ENCODE measurements at places on chromosomes 7 and 10. TPM values are rescaled to one million over a fixed set of nuclear protein-coding genes. Genes with fewer than 3 reads are reported as not detected.

DNA sequence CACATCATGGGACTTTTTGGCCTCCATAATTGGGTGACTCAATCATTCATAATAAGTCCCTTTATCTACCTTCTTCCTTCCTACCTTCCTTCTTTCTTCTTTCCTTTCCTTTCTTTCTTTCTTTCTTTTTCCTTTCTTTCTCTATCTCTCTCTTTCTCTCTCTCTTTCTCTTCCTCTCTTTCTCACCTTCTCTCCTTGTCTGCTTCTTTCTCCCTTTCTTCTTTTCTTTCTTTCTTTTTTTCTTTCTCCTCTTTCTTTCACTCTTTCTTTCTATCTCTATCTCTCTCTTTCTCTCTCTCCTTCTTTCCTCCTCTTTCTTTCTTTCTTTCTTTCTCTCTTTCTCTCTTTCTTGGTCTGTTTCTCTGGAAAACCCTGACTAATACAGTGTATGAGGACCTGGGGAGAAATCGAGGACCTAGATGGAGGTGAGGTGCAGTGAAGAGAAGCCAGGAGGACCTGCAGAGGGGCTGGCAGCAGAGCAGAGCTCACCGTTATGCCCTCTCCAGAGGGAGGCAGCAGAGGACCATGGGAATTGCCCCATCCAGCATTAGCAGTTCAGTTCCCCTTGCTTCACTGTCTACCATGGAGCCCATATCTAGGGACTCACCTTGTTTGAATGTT is 52.7 kb upstream of the BTRC start:
- peak; percentile 35 for DNase-seq

Gene SLC16A12
- total RNA-seq, result 26.7 TPM

GRCh38 chr7:103966593-103967277 is 22.7 kb downstream of the RELN start:
- DNase-seq, result no peak

GRCh38 chr7:128398016-128398840 is 11.6 kb downstream of the IMPDH1 start:
- peak; percentile 74 for DNase-seq

Gene ZNF511
- 22.7 TPM for total RNA-seq

Gene NKX1-2
- not detected for total RNA-seq

DNA sequence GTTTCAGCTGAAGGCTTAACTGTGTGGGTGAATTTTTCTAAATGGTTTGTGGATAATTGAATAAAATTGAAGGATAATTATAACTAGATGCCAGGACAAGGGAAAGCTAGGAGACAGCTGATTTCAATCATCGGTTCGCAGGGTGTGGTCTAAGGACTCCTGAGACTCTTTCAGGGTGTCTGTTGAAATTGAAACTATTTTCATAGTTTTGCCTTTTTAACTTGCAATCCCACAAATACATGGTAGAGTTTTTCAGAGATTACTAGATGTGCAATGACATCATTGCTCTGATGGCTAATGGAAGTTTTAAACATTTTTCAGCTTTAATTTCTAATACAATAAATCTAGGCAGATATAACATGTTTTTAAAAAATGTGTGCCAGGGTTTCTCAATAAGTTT is 18.5 kb downstream of the TRUB1 start:
- no peak for DNase-seq

- no peak for DNase-seq
These were observed 283.8 kb downstream of the CXCL12 start for GRCh38 chr10:44101082-44101481.

DNA sequence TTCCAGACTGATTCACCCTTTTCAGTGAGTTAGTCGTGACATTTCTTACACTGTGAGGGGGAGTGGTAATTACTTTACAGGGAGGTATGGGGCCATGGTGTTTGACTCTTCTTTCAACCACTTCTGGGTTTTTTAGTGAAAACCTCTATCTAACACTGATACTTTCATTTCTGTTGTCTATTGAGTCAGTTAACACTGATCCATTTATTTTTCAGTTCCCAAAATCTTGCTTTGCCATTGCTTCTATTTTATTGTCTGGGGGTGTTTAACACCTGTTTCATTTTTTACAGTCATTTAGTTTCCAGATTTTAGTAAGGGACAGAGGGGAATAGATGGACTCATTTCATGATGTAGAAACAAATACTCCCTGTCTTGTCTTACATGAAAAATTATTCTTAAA is 61.5 kb downstream of the HELLS start:
- DNase-seq, result no peak

DNA sequence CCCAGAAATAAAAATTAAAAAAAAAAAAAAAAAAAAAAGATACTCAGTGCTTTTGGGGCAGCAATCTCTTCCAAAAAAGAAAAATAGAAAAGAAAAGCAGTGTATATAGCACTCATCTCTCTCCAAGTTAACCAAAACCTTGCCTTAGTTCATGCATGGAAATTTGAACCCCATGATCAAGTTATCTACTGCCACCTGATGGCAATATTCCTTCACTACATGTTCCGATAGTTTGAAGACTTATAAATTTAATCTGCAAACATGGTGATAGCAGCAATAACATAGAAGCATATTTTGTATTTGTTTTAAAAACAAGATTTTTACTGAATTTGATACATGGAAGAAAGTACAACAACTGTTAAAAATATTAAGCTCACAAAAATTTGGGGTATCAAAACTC is 48.6 kb upstream of the SLIT1 start:
- DNase-seq, result no peak

- no peak for DNase-seq
These were observed 1.1 kb upstream of the CSGALNACT2 start for GRCh38 chr10:43136995-43137716.

- no peak for DNase-seq
These were observed 5.4 kb upstream of the PPP1R9A start for GRCh38 chr7:94901981-94902380.

Gene FBXL13
- total RNA-seq, result 4.2 TPM

Gene SPAM1
- not detected for total RNA-seq

DNA sequence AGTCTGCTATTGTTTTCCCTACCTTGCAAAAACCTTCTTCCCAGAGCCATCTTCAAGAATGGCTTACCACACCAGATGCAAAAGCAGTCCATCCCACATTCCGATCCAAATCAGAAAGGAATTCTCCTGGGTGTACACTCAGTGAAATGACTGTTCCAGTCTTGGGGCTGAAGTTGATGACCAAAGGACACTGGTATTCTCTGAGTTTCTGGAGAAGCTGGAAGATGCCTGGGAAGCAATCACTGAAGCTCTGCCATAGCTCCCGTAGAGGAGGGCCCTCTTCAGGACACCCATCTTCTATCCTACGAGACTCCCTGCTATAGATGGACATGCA is 155.7 kb downstream of the LCOR start:
- DNase-seq, result no peak

Gene CNTNAP2
- total RNA-seq, result 1.0 TPM

DNA sequence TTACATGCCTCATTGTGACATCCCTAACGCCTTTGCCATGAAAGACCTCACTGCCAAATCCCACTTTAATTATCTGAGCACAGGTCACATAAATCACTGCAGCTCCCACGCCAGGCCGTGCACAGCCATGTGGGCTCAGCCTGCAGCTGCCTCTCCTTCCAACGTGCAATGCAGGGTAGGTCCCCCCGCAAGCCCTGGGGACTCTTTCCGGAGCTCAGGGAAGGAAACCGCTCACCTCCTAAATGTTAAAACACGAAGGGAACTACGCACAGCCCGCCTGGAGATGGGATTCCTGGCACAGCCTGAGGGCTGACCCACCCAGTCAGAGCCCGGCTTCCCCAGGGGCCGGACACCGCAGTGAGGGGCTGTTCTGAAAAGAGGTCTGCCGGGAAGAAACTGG is 128.0 kb downstream of the MAD1L1 start:
- no peak for DNase-seq

Gene SFRP5
- 226 TPM for total RNA-seq

- DNase-seq, result no peak
These were observed 56.4 kb downstream of the KLF6 start for GRCh38 chr10:3728563-3728962.

DNA sequence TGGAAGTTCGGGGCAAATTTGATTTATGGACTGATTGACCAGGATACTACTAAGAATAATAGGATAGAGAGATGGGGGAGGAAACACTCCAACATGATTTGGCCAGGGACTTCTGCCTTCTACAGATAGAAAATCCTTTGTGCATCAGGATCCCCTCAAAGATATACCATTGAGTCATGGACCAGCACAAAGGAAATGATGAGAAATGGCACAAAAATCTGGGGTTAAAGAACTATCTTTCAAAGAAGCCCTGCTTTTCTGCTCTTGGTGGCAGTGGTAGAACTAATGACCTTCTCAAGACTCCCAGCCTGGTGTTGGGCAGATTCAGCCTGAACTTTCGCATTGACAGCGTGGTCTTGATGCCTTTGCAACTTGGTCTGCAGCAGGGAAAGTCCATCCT is 27.6 kb upstream of the LAMB1 start:
- DNase-seq, result no peak

DNA sequence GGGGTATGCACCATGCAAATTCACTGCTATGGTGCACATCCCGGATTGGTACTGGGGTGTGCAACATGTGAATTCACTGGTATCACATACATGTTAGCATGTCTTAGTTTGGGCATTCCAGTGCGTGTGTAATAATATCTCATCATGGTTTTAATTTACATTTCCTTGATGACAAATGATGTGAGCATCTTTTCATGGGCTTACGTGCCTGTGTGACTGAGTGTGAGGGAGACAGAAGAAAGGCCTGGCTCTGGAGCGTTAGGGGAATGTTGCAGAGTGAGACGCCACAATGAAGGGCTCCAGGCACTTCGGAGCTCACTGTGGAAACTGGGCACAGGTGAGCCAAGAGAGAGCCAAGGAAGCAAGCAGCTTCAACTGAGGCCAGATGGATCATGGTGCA is 162.6 kb downstream of the UBE2H start:
- DNase-seq, result no peak

Gene IDI2
- total RNA-seq, result not detected

Gene STOX1
- 2.1 TPM for total RNA-seq

Gene TSPAN15
- 32.0 TPM for total RNA-seq

Gene SFMBT2
- total RNA-seq, result 1.6 TPM

Gene NCF1
- 1.6 TPM for total RNA-seq

GRCh38 chr10:3995302-3996210 is 210.5 kb upstream of the KLF6 start:
- no peak for DNase-seq

DNA sequence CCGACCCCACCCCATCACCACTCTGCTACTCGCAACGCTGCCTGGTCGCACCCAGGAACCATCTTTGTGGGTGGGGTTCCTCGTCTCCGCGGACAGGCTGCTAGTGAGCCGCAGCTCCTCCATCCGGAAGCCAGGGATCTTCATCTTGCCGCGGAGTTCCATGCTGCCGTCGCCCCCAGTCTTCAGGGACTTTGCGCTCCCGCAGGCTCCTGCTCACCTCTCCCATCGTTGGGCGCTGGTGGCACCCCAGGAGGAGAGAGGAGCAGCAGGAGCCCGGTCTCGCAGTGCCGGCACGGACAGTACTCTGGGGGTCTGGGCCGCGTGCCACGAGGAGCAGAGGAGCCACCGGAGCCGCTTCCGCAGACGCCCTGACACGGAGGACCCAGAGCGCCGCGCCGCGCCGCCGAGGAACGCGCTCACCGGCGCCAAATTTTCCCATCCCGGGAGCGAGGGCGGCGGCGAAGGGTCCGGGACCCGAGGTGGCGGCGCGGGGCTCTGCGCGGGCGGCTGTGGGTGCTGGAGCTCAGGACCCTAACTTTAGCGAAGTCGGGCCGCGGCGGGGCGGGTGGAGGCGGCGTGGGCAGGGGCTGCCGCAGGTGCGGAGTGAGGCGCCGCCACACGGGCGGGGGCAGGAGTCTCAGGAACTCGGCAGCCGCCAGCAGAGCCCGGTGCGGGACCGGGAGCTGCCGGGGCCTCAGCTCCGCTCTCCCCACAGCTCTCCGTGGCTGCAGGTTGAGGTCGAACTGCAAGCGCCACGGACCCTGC is 750.1 kb upstream of the SORCS1 start:
- peak; percentile 14 for DNase-seq
